ENCODE measurements at places on chromosomes 3 and 15.

DNA sequence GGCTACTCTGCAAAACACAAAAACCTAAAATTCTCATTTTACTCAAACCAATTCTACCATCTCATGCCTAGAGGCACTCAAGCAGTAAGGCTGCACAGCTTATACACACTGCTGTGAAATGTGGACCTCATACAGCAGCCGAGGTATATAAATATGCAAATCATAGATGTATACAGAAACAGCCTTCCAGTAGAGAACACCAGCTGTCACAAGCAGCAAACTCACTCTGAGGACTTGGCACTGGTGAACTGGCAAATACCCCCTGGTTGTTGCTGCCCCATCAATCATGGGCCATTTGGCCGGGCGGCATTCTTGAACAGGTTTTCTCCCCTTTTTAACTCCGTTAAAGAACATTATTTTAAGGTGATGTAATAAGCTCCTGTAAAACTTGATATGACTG is 378.0 kb downstream of the LSAMP start:
- DNase-seq = no peak

- DNase-seq = no peak
Observed at GRCh38 chr15:25175033-25175788, 220.4 kb downstream of the SNRPN start.

DNA sequence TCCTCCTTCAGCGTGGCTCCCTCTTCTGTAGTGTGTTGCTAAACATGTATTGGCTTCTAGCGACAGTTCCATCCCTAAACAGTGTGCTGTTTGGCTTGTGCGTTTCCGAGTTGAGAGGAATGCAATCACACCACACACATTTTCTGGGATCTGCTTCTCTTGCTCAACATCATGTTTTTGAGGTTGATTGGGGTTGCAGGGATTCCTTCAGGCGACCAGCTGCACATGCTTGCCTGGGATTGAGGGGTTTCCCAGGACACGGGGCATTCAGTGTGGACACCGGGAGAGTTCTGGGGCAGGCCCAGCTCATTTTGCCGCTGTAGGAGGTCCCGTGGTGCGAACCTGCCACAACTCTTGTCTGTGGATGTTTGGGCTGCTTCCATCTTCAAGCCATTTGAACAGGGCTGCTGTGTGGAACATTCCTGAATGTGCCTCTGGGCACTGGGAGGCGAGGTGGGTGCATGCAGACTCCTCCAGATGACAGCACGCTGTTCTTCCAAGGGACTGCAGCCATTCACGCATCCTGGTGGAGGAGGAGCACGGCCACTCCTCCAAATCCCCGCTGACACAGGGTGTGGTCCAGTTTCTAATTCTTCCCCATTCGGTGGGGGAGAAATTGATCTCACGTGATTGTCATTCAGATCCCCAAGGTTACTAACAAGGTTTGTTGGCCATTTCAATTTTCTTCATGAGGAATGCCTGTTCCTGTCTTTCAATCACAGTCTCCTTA is 82.8 kb downstream of the PLXNA1 start:
- DNase-seq = no peak

DNA sequence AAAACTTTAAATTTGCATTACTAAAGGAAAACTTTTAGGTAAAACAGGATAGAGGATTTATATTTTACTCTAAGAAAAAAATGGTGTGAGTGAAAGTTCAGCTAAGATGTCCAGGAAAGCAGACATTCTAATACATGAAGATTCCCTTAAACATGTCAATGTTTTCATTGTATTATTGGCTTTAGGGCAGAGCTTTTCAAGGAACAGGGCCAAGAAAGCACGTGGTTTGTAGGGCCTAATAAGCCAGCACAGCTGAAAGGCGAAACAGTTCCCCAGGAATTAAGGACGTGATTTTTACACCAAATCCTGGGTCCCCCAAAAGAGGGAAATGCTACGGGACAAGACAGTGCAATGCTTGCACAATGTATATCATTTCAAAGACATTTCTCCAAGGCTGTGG is 48.6 kb upstream of the MKRN3 start:
- DNase-seq = no peak

GRCh38 chr3:164419220-164419619 is 659.1 kb downstream of the SI start:
- no peak for DNase-seq

DNA sequence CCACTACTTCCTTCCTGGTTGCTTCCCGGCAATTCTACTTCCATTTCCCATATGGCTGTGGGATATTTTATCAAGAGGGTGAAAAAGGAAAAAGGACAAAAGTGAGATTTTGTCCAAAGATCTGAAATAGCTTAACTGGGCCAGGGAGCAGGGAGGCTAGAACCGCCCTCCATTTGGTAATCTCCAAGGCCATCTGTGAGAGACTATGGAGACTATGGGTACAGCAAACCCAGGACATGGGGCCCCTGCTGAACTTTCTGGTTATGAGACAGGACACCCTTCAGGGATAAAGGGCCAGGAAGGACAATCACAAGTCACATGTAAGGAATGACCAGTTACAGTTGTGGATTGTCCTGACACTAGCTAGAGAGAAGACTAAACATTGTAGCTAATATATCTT is 24.3 kb downstream of the ZSCAN2 start:
- DNase-seq = no peak

DNA sequence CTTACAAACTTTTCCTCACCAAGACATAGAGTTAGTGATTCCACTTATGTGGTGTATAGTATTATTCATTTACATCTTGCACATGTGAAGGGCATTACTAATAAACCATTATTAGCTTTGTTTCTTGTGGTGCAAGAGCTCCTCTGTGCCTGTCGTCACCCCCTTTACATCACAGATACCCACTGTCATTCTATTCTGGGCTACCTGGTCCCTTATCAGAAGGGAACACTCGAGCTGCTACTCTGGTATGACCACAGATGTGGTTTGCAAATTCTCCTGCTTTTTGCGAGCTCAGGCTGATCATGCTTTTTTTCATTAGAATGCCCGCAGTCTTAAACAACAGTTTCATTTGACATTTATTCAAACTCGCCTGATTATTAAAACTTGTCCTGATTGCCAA is 13.9 kb upstream of the SENP2 start:
- DNase-seq = no peak

DNA sequence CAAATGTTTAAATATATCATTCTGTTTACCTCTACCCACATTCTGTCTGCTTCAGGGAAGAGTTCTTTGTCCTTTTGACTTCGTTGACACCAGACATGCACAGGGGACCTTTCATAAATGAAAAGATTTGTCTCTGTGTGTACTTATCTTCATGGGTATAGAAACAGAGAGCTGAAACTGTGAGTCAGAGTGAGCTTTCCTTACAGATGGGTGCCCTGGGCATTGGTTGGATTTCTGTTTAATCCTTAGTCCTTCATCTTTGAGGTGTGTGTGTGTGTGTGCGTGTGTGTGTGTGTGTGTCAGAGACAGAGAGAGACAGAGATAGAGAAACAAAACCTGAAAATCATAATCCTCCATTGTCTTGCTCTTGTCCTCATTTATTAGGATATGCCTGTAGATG is 517.4 kb downstream of the TUSC7 start:
- no peak for DNase-seq

GRCh38 chr15:76293361-76293760 is 17.9 kb downstream of the ETFA start:
- no peak for DNase-seq

GRCh38 chr3:185939721-185940120 is 1.9 kb upstream of the TRA2B start:
- no peak for DNase-seq

DNA sequence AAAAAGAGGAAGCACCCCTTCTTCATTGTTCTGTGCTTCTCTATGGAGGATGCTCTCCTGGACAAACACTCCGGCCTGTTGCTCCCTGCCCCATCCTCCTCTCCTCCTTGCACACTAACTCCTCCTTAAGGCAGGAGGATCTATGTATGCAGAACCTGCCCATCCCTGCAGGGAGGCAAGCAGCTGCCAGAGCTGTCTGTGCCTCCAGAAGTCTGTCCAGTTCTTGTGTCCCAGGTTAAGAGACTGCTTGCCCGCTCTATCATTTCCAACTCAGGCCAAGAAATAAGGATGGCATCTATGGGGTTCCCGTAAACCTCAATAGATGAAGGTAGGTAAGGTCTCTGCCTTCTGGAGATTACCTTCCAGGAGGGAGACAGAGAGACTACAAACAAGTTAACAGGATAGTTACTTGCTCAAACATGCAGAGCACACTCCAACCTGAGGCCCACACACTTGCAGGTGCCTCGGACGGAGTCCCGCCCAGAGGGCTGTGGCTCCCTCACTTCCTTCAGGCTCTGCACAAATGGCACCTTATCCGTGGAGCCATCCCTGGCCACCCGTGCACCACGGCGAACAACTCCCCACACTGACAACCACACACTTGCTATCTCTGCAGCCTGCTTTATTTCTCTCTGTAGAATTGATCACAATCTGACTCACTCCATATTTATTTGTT is 6.9 kb downstream of the XXYLT1 start:
- DNase-seq = no peak

DNA sequence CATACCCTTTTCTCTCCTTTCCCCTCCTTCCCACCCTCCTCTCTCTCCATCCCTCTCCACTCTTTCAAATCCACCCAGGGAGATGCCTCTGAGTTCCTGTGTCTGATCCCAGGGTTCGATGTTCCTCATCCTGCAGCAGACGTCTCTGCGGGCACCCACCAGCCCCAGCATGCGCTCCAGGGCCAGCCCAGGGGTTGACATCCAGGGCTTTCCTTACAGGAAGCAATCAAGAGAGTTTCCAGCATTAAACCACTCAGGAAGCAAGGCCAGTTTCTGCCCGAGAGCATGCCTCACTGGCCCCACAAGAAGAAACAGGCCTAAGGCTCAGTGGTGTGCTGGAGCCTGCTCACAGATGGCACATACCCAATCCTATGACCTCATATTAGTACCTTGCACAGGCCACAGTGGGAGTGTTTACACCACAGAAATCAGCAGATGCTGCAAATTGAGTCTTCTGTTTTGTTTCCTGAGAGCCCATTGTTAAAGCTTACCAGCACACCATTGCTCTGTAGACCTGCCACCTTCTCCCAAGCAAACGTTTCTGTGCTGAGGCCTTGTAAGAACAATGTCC is 13.2 kb downstream of the SLC6A1 start:
- no peak for DNase-seq

DNA sequence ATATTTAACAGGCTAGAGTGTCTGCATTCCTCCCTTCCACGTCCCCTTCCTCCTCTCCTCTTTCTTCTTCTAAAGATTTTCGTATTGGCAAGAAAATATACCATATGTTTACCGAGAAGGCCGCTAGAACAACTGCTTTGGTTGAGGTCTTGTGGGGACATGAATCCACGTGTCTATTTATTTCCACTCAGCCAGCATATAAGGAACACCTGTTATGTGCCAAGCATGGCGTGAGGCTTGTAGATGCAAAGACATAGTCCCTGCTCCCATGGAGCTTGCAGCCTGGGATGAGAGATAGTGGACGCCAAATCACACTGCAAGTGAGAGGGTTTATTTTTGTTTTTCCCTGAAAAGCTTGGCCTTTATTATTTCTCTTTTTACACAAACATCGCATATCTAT is 57.1 kb downstream of the SLC7A14 start:
- no peak for DNase-seq

- no peak for DNase-seq
Observed at GRCh38 chr15:69018951-69019350, 4.5 kb downstream of the NOX5 start.

GRCh38 chr3:20376665-20377217 is 190.7 kb upstream of the SGO1 start:
- no peak for DNase-seq

DNA sequence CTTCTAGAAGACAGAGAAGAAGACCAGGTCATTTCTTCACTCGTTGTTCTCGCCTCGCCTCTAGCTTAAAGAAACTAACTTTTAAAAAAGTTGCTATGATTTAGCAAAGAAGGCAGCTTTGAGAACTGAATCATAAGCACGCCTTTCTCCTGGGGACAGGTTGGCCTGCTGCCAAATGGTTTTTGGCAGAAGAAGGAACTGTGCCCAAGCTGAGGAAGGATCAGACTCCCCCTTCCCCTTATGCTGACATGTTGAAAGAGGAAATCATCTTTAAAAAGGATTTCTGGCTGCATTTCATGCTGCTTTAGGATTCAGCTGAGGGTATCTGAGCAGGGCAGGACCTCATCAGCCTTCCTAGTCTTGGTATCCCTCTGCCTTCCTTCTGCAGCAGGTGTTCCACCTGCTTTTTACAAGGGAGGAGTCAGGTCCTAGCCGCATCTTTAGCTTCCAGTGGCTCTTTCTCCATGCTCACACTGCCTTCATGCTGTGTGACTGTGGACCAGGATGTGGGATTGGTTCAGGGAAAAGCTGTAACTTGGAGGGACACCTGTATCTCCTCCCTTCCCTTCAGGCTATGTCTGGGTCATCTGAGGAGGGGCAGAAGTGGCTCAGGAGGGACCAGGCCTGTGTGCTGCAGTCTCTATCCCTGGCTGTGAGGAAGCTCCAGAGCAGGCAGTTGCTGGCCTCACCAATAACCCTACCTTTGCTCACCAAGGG is 34.1 kb upstream of the HACD2 start:
- no peak for DNase-seq

- no peak for DNase-seq
Observed at GRCh38 chr15:53843869-53844569, 84.6 kb upstream of the WDR72 start.

GRCh38 chr15:29805043-29805707 is 17.1 kb downstream of the TJP1 start:
- peak; percentile 34 for DNase-seq

DNA sequence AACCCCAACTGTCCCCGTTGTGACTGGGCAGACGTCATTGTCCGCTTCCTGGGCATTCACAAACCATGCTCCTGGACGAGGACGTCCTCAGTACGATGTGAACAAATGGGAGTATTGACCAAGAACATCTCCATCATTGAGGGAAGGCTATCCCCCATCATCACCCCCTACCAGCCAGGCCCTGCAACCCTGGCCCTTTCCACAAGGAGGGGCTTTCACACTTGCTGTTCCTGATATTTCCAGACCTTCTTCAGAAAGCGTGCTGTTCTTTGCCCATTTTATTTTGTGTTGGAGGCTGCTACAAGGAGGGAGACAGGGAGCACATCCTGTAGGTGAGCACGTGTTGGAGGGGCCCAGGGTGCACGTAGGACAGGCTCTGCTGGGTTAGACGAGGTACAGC is 277.0 kb upstream of the LRRC3B start:
- DNase-seq = no peak

DNA sequence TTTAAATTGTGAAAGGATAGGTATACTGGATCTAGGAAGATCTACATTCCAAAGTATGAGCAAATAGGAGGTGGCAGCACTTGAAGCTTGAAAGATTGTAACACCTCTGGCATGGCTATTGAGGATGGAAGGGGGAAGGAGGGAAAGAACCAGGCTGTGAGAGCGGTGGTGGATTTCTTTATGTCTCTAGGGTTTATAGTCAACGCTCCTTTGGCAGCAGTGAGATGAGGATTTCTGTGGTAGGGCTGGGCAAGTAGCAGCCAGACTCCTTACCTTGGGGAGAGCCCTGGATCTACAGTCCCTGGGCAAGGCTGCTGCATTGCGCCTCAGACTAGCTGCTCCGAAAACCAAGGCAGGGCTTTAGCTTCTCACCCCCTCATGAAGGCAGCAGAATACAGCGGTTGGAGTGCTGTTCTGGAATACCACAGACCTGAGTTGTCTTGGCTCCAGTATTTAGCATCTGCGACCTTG is 53.2 kb downstream of the MEF2A start:
- DNase-seq = no peak

- no peak for DNase-seq
Observed at GRCh38 chr3:24158761-24159454, 213.8 kb downstream of the NR1D2 start.

GRCh38 chr3:38317192-38317759 is 29.3 kb upstream of the XYLB start:
- DNase-seq = no peak

- DNase-seq = no peak
Observed at GRCh38 chr3:151526757-151527156, 65.9 kb upstream of the IGSF10 start.

GRCh38 chr3:78427303-78427702 is 1340.5 kb downstream of the ROBO1 start:
- DNase-seq = no peak
